Mucosa of descending colon (tissue), 3 donors: ENCODE measurements at places on chromosomes 4 and X. TPM values are rescaled to one million over a fixed set of nuclear protein-coding genes. Genes with fewer than 3 reads are reported as not detected.

DNA sequence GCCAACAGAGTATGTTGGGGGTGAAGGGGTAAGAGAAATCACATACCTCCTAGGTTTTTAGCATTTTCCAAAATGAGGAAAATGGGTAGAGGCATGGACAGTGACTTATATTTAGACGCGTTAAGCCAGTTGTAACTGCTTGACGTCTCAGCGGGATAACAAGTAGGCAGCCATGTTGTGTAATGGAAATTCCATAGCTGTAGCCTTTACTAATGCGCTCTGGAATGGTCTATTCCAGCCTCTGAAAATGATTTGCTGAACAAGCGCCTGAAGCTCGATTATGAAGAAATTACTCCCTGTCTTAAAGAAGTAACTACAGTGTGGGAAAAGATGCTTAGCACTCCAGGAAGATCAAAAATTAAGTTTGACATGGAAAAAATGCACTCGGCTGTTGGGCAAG is 135.5 kb downstream of the PTTG2 start:
- no peak for DNase-seq

DNA sequence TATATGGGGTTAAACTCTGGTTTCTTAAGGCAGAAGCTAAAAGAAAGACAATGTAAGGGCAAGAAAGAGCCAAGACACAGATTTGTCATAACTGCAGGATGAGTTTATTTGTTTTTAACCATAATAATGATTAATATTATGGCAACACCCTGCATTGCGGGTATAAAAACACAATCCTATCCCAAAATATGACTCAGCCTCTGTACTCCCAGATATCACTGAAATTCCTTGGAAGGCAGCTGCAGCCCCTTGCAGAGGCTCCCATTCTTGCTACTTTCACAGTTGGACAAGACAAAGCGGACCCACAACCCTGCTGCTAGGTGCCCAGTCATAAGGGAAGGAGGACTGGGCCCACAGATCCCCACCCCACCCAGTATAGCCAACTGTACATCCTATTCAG is 20.4 kb upstream of the FGF16 start:
- no peak for DNase-seq

Gene GYG2
- 15.6 TPM for total RNA-seq

Gene RAB39B
- total RNA-seq: 0.17 TPM

DNA sequence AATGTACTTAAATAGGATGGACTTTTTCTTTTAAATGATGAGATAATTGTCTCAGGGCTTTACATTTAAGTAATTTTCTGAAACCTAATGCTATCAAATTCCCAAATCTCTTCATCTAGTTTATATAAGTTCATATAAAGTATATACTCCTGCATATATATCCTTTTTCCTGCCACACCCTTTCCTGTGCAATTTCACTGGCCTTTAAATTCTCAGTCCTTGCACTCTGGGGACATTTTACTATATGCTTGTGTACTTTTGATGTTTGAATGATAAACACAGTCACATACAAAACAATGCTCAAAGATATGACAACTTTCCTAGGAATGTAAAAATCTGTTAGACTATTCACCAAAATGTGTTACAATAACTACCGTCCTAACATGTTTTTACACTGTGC is 60.1 kb downstream of the NDST4 start:
- no peak for DNase-seq

DNA sequence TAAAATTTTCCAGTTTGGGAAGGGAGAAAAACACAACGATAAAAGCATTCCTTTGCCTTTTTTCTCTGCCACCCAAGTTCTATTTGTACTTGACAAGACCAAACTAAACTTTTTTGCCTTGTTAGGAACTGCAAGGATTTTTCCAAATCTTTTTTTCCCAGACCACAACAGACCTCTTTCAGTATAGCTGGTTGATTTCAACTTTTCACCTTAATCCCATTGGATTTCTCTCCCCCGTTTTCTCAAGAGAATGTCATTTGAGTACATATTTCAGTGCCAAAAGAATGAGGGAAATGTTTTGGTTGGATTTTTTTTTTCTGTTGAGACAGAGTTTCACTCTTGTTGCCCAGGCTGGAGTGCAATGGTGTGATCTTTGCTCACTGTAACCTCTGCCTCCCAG is 18.5 kb upstream of the SGMS2 start:
- DNase-seq: no peak

Gene MCUB
- total RNA-seq: 6.6 TPM

Gene RBMXL3
- total RNA-seq: not detected

DNA sequence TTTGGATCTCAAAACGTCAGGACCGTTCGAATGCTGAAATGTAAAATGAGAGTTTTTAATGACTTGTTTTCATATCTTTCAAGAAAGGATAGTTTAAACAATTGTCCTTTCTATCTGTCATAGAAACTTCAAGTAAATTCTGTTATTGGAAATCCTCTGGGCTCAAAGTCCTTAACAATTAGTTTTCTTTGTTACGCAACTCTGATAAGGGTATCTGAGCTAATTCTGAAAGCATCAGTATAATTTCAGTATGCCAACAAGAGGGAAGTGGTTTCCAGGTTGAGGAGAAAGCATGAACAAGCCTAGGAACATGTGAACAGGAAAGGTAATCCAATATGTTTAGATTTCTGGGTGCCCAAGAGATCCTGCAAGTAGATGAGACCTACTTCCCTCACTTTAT is 22.0 kb downstream of the ADH7 start:
- no peak for DNase-seq

Gene NMU
- total RNA-seq: 1.0 TPM

DNA sequence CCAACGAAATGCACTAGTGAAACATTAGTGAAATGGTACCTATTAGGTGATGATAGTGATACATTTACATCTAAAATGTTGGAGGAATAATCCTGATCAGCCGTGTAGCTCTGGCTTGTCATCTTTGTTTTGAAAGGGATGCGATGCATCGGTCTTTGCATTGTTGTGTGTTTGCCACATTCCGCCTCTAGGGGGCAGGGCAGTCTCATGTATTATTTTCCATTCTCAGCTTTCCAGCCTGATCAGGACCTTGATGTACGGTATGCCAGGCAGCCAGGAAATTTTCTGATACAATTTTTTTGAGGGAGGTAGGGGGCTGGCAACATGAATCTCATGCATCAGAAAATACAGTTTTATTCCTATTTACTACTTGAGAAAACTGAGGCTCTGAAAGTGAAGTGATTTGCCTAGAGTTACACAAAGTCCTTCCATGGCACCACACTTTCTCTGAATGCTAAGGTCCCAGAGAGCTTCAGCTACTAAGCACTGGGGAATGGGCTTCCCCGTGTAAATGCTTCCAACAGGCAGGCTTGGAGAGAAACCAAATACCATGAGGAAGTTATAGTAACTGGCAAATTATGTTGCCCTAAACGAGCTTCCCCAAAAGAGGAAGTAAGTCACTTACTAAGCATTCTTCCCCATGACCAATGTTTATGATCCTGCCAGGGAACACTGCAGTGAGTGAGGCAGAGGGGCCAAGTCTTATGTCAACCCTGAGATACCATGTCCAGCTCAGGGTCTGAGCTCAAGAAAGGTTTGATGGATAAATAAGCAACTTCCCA is 31.8 kb upstream of the IQSEC2 start:
- peak; percentile 66 for DNase-seq

Gene GAGE1
- not detected for total RNA-seq

GRCh38 chrX:13144927-13145655 is 100.7 kb upstream of the FAM9C start:
- DNase-seq: no peak

- DNase-seq: no peak
Measured at GRCh38 chrX:40304115-40304514, 206.4 kb upstream of the BCOR start.

GRCh38 chrX:38124000-38124399 is 96.7 kb downstream of the SRPX start:
- no peak for DNase-seq

Gene INTU
- total RNA-seq: 5.8 TPM

DNA sequence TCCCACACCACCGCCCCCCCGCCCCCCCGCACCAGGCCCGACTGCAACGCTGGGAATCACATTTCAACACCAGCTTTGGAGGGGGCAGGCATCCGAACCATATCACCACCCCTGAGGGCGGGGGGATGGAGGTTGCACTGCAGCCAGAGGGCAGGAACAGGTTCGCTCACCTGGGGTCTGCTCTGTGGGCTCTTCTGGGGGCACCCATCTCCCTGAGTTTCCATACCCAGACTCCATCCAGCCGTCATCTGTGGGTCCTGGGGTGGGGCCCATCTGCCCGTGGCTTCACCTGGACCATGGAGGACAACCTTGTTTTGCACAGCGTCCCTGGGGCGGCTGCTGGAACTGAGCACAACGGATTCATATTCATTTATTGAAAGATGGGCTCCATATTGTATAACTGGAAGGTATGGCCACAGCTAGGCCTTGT is 6.9 kb downstream of the PSAPL1 start:
- DNase-seq: peak; percentile 18

Gene PHKA1
- 3.8 TPM for total RNA-seq

- peak; percentile 17 for DNase-seq
Measured at GRCh38 chrX:18677161-18677869, 5.4 kb upstream of the RS1 start.

GRCh38 chr4:149293046-149293649 is 522.5 kb downstream of the IQCM start:
- DNase-seq: no peak

Gene SORCS2
- total RNA-seq: 3.1 TPM

GRCh38 chr4:3792813-3793212 is 26.6 kb downstream of the ADRA2C start:
- DNase-seq: peak; percentile 8

- DNase-seq: no peak
Measured at GRCh38 chr4:13093170-13093569, 391.0 kb downstream of the RAB28 start.

DNA sequence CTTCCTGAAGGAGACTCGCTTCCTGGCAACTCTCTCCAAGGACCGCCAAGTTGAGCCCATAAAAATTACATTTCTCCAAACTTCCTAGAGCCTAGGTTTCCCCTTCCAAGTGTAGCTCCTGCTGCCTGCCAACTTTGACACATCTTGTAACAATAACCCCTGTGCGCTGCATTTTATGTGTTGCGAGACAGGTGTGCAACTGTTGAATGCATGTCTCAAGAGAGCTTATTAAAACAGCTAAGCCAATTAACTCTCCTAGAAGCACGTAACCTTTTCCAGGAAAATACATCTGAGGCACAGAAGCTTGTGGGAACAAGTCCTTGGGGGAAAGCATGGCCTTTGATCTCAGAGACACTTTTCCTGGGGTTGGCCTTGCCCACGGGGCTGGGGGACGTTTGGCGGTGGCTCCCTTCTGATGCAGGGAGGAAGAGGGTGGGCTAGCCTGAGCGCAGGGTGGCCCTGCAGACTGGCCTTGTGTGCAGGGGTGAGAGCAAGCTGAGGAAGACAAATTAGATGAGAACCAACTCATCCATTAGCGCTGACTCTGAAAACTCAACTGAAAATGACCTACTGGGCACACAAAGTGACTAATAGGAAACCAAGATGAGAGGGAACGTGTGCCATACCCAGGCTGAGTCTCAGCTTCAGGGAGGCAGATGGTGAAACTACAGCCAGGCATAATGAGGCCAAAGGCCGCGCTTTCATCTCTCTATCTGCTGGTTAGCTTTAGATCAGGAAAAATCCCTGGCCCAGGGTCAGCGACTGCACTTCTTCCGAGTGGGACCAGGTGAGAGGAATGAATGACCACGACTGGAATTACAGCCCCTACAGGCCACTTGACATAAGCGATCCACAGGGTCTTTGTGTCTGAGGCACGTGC is 75.3 kb downstream of the ENPP6 start:
- no peak for DNase-seq

Gene GPR143
- total RNA-seq: 0.41 TPM

DNA sequence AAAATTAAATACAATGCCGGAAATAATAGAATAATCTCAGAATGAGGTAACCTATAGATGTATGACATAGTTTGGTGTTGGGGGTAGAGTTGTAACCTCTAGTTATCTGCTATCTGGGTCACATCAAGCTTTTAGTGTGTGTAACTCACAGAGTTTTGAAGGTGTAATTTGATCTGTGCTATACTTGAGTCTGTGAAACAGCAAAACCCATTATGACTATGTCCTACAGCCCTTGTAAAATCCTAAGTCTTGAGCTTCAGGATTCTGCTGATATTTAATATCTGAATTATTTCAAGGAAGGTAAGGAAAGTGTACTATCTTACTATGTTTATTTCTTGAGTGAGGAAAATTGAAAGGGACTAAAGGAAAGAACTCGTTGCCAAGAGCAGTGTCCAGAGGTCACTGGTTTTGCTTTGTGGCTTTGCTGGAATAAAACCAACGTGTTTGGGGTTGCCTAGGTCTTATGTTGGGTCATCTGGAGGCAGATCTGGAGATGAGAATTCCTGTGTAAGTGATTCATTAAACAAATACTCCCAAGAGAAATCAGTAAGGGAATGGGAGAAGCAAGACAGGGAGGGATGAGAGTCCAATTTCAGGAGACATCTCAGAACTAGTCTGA is 107.8 kb upstream of the CBLL2 start:
- no peak for DNase-seq

DNA sequence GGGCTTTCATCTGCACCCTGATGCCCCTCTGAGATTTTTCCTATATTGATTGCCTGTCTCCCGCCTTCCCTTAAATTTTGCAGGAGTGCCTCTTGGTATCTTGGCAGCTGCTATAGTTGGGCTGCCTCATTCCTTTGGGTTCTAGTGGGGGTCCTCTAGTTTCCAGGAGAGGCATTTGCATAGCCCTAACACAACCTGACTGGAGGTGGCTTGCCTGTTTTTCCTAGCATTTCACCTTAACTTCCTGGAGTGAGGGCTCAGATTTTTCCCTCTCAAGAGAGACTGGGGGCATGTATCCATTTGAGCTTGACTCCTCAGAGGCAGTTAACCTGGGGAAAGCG is 46.0 kb downstream of the UGT2A3 start:
- DNase-seq: no peak

DNA sequence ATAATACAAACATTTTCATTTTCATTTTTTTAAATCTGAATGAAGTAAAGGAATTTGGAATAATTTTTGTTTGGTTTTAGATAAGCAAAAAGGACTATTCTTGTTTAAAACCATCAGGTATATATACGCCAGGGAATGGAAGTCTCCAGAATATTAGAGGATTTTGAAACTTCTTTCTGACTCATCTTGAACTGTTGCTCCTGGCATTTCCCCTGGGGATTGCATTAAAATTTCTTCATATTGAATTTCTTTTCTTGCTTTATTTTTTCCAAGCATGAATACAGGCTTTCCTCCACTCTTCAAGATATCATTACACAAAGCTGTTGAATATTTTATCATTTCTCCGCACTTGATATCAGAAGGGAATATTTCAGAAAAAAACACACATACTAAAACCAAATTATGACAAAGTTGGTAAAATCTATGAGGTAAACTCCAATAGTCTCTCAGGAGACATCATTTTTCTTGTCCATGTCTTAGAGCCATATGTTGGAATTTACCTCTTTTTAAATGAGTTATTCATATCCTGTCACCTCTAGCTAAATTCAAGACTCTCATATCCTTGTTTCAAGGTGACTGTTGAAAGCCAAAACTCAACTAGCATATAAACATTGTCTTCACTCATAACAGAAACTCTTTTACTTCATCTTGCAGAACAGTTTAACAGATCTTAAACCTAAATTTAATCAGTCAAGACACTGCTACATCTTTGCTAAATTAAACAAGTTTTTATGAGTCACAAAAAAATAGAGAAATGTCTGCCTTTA is 20.7 kb upstream of the CSN1S1 start:
- DNase-seq: no peak
